SJSA1 (cell line): ENCODE measurements at places on chromosomes 12 and 14. TPM values are rescaled to one million over a fixed set of nuclear protein-coding genes. Genes with fewer than 3 reads are reported as not detected.
A peak's percentile ranks its signal among the peaks of the same experiment; 100 is the strongest.

DNA sequence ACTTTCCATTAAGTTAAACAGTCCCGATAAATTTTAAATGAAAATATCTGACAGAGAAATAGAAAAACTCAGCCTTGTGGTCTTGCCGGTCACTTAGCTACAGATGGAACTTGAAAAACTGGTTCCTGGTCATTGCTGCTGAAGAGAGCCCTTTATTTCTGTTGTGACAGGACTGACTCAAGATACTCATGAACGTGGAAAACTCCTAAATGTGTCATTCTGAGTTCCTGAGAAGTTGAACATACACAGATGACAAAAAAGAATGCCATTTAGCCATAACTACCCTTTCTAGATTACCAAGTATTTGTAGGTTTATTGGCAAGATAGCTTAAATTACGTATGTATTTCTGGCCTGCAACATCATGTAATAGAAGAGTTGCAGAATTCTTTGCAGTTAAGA, 134.2 kb downstream of the HMGA2 start:
- no peak overlapping the region for H3K27ac ChIP-seq
- no peak for DNase-seq

GRCh38 chr12:113326775-113327395, 8.0 kb downstream of the SLC8B1 start:
- no peak for DNase-seq
- no peak overlapping the region for H3K27ac ChIP-seq
- peaks cover 3% of the 10 kb centered on the region; the same call in 1 of the 2 replicates for H3K4me1 ChIP-seq
- H3K36me3 ChIP-seq, result peaks cover 5% of the 10 kb centered on the region; the same call in 1 of the 2 replicates

DNA sequence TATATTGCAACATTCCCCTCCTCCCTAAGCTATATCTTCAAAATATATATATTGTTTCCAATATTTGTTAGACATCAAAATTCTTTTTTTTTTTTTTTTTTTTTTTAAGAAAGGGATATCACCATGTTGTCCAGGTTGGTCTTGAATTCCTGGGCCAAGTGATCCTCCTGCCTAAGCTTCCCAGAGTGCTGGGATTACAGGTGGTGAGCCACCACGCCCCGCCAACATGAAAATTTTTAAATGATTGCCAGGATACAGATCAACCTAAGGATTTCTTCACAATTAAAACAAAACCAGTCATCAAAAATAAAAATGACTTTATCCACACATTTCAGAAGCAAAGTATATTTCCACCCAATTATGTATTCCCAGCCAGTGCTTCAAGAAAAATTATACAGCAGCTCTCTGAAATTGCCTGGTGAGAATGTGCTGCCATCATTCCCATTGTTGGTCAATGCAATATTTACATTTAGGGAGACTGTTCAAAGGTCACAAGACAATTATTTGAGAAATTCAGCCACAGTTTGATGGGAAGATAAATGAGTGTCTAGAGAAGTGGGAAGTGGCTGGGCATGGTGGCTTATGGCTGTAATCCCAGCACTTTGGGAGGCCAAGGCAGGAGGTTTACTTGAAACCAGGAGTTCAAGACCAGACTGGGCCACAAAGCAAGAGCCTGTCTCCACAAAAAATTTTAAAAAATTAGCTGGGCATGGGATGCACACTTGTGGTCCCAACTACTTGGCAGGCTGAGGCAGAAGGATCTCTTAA, 141.7 kb upstream of the AMIGO2 start:
- H3K4me1 ChIP-seq, result peaks cover 3% of the 10 kb centered on the region
- H3K4me3 ChIP-seq, result no peak overlapping the region
- no peak for DNase-seq

DNA sequence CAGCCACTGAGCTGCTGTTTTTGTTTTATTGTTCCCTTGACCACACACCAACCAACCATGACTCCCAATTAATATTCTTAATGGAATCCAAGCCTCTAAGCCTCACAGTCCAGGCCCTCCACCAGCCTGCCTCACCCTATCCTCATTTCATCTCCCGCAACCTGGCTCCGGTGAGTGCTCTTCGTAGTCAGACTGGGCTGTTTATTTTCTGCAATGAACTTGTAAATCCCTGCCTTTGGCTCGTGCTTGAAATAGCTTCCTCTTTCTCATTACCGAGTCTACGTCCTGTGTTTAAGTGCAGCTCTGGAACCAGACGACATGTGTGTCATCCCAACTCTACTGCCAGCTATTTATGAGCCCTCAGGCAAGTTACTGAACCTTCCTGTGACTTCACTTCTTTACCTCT, 12.4 kb upstream of the ETFBKMT start:
- H3K27ac ChIP-seq, result no peak overlapping the region
- H3K27me3 ChIP-seq, result no peaks in the 10 kb centered on the region
- no peaks in the 10 kb centered on the region for H3K36me3 ChIP-seq
- no peak overlapping the region for H3K4me3 ChIP-seq
- DNase-seq, result no peak
- H3K4me1 ChIP-seq, result peaks cover 10% of the 10 kb centered on the region

DNA sequence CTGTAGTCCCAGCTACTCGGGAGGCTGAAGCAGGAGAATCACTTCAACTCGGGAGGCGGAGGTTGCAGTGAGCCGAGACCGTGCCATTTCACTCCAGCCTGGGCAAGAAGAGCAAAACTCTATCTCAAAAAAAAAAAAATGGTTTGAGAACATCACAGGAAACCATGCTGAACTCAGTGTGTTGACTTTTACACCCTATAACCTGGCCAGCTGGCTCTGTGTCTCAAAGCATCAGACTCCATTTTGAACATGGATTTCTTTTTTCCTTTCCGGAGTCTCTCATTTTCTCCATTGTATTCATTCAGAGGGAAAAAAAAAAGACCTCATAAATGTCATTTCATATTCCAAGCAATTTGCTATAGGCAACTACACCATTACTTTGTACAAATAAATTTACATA, 63.2 kb upstream of the FOXN3 start:
- no peaks in the 10 kb centered on the region for H3K27me3 ChIP-seq
- DNase-seq, result no peak
- H3K27ac ChIP-seq, result no peak overlapping the region
- no peak overlapping the region for H3K4me3 ChIP-seq
- H3K36me3 ChIP-seq, result no peaks in the 10 kb centered on the region
- H3K4me1 ChIP-seq, result no peaks in the 10 kb centered on the region

GRCh38 chr14:88209273-88209672, 113.8 kb downstream of the KCNK10 start:
- no peak overlapping the region for H3K4me3 ChIP-seq
- no peak overlapping the region for H3K27ac ChIP-seq
- H3K27me3 ChIP-seq, result no peaks in the 10 kb centered on the region
- no peaks in the 10 kb centered on the region for H3K36me3 ChIP-seq

DNA sequence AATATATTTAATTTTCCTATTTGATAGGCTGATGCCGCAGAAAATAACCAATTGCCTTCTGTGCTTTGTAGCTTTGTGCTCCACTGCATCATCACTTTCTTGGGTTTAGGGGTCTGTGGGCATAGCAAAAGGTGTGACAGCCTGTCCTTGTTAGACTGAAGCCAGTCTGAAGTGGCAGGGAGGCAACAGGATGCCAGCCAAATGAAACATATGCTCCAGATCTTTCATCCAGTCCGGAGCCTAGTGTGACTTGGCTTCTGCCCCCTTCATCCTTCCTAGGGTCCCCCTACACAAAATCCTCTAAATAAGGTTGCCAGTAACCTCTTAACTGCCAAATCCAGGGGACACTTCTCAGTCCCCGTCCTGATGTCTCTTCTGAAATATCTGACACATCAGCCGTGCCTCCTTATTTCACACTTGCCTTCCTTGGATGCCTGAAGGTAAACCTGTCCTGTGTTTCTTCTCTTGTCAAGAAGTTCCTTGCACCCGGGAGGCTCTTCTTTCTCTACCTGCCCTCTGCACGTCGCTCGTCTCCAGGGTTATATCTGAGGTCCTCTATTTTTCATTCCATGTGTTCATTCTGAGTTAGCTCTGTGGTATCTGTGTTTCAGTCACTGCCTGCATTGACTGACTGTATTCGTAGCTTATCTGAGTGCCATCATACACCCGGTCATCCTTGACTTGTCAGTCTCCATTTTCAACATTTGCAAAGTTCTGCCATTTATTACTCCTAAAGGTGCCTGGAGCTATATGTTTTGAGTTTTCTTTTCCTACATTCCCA, 47.8 kb downstream of the HMGA2 start:
- no peaks in the 10 kb centered on the region for H3K36me3 ChIP-seq
- H3K4me1 ChIP-seq, result peaks cover 18% of the 10 kb centered on the region
- H3K27me3 ChIP-seq, result no peaks in the 10 kb centered on the region
- H3K27ac ChIP-seq, result no peak overlapping the region
- DNase-seq, result no peak

GRCh38 chr14:36241183-36241582, 64.7 kb upstream of the PTCSC3 start:
- H3K4me1 ChIP-seq, result peaks cover 26% of the 10 kb centered on the region
- H3K27ac ChIP-seq, result no peak overlapping the region
- H3K4me3 ChIP-seq, result no peak overlapping the region
- no peak for DNase-seq

DNA sequence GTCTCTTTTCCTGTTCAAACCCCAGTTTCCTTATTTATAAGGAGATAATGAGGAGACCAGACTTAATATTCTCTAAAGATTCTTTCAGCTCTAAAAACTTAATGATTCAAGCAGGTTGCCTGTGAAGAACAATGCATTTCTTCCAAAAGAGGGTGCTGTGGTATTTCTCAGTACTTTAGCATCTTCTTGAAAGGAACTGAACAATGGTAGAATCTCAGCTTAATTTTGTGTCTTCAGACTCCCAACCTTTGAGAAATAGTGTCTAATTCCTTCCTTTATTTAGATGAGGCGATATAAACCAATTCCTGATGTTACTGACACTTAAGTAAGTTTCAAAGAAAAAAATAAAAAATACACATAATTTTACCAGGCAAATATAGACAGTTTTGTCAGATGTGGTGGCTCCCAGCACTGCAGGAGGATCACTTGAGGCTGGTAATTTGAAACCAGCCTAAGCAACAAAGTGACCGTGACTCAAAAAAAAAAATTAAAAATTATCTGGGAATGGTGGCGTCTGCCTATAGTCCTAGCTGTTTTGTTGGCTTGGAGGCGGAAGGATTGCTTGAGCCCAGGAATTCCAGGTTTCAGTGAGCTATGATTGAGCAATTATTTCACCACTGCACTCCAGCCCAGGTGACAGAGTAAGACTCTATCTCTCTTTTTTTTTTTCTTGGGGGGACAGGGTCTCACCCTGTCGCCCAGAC, 76.9 kb upstream of the PSMA6 start:
- H3K4me3 ChIP-seq, result no peak overlapping the region
- no peaks in the 10 kb centered on the region for H3K36me3 ChIP-seq
- DNase-seq, result peak; percentile 29
- no peaks in the 10 kb centered on the region for H3K27me3 ChIP-seq

DNA sequence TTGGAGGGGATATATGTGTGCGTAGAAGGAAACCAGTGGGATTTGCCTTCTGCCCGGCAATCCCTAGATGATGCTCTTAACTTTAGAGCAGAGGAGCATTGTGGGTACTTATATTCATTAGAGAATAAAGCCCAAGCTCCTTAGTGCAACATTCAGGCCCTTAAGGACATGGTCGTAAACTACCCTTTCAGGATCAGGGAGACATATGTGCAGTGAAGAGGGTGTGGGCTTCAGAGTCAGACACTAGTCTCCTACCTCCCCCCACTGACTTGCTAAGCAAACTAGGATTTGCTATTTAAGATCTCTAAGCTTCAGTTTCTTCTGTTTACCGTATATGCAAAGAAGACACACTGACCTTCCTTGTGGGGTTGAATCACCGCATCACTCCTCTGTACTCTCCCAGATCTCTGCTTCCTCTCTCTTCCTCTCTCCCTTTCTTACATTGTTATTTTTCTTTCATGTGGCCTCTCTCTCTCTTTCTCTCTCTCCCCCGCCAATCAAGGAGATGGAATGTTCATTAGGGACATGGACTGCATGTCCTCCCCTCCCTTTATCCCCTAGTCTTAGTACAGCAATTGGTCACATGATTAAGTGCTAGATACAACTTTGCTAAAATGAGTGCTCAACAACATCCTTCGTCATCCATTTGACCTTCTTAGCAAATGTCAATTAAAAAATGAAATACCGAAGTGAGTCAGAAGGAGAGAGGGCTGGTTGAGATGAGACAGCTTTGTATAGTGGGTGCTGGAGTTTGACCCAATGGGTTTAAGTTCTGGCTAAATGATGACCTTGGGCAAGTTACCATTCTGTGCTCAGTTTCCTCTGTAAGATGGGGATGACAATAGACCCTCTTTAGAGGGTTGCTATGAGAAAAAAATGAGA, 91.7 kb downstream of the TMX1 start:
- no peaks in the 10 kb centered on the region for H3K36me3 ChIP-seq
- no peak overlapping the region for H3K27ac ChIP-seq
- DNase-seq, result no peak
- H3K4me1 ChIP-seq, result peaks cover 22% of the 10 kb centered on the region
- H3K4me3 ChIP-seq, result no peak overlapping the region

DNA sequence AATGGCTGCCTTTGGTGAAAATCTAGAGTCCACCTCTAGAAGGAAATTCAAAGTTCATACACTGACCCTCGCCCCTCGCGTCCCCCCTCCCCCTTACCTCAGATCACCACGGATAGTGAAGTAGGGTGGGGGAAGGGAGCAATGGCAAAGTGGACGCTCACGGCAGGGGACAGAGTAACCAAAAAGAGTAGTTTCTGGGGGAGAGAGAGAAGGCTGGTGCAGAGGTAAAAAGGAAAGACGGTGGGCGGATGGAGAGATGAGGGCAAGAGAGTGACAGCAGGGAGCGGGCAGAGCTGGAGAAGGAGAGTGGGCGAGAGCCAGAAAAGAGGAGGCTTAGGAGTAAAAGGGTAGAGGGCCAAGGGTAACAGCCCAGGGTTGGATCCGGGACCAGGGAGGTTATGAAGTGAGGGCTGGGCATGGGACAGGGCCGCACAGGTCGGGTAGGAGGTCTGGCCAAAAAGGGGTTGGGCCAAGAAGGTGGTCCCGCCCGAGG, 423 bp downstream of the ALDH6A1 start:
- H3K27ac ChIP-seq, result no peak overlapping the region; the same call in 1 of the 2 replicates
- H3K4me1 ChIP-seq, result peaks cover 11% of the 10 kb centered on the region
- no peaks in the 10 kb centered on the region for H3K27me3 ChIP-seq
- DNase-seq, result no peak
- 0 out of 2 replicates have a peak, but pooled peaks cover 2% of the 10 kb centered on the region for H3K36me3 ChIP-seq

- H3K4me1 ChIP-seq, result no peaks in the 10 kb centered on the region
- H3K4me3 ChIP-seq, result no peak overlapping the region
- H3K27me3 ChIP-seq, result no peaks in the 10 kb centered on the region
- no peak overlapping the region for H3K27ac ChIP-seq
- DNase-seq, result no peak
These were observed 96.1 kb downstream of the IPO8 start for GRCh38 chr12:30599608-30600007.

DNA sequence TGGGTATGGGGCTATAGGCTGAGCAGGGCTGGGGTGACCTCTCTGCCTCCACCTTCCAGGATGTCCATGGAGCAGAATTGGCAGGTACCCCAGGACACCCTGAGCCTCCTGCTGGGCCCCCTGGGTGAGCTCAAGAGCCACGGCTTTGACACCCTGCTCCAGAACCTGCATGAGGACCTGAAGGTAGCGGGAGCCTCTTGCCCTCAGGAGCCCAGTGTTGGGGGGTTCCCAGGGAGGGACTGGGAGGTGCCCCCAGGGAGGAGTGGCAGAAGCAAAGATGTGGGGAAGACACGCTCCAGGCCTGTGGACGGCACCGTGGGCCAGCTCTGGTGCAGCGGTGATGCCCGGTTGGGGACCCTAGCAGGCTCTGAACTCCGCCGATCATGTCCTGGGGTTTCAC, 8.3 kb downstream of the TNFAIP2 start:
- H3K4me3 ChIP-seq, result no peak overlapping the region
- H3K4me1 ChIP-seq, result peaks cover 60% of the 10 kb centered on the region
- DNase-seq, result no peak
- H3K27me3 ChIP-seq, result no peaks in the 10 kb centered on the region
- no peak overlapping the region for H3K27ac ChIP-seq

The LRTM2 gene
- total RNA-seq, result not detected in 2 replicates

The NGB gene
- not detected in 2 replicates for total RNA-seq
